ENCODE measurements at places on chromosomes 5 and 9.

- no peak for DNase-seq
These were observed 32.0 kb downstream of the PLPP1 start for GRCh38 chr5:55502759-55503158.

DNA sequence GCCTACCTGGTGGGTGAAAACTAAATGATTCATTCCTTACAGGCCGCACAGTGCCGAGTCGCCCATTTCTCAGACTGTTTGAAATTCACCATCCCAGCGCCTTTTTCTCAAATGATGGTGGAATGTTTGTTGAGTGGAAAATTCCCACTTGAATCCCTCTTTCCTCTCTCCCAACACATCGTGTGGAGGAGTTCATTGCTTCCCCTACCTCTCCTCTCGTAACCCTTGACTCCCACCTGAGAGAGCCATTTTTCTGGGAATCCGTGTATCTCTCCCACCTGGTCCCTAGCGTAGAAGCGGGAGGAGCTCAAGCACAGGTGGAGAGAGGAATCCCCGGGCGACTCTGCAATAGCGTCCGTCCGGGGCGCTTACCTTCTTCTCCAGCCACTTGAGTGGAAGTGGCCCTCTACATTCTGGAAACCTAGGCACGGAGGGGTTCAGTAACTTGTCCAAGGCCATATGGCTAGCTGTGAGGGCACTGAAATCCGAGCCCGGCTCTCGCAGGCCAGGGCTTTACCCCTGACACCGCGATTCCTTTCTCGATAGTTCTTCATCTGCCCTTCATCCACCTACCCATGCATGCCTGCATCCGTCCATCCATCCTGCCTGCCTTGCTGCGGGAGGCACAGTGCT lies 683 bp downstream of the OSMR start:
- no peak for DNase-seq

DNA sequence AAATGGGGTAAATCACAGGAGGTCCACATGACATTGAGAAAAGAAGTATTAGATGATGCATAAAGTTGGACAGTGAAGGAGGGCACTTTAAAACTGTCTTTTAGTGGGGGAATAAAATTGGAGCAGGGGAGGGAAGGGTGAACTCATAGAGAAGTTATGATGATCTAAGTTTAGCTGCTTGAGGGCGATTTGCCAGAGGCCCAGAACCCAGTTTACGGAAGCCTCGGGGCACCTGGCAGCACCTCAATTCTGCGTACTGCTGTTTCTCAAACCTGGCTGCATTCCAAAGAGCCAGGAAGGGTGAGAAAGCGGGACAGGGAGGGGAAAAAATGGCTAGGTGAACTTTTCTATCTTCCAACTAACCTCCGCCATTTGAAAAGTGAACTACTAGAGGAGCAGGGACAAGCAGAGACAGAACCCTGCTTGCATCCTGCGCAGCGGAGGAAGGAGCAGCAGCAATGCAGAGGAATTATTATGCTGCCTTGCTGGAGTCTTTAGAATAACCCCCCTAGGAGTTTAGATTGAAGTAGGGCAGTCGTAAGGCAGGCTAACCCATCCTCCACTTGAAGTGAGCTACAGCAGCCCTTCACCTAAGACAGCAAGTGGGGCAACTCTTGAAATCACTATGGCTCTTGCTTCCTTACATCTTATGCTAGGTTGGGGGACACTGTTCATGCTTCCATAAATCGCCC lies 316.8 kb downstream of the BRINP1 start:
- DNase-seq, result no peak

GRCh38 chr5:150616506-150616905 lies 24.0 kb upstream of the SYNPO start:
- DNase-seq, result no peak

GRCh38 chr5:125277494-125278154 lies 531.2 kb upstream of the ZNF608 start:
- no peak for DNase-seq

All from activated CD4-positive, alpha-beta T cell treated with anti-CD3 and anti-CD28 coated beads, Interleukin-2, amount 50 U/mL, for 48 hours (primary cell).